Endothelial cell of umbilical vein (primary cell): ENCODE measurements at places on chromosomes 6 and 20. TPM values are rescaled to one million over a fixed set of nuclear protein-coding genes. Genes with fewer than 3 reads are reported as not detected.

- DNase-seq, result no peak
These were observed 41.8 kb downstream of the C6orf58 start for GRCh38 chr6:127618729-127619128.

Gene MCM3
- total RNA-seq, result 80.6 and 81.6 TPM in 2 replicates

- DNase-seq, result no peak
These were observed 14.2 kb downstream of the SMPDL3A start for GRCh38 chr6:122803171-122803661.

GRCh38 chr6:21780679-21781078, 187.1 kb downstream of the SOX4 start:
- DNase-seq, result no peak

- DNase-seq, result no peak
These were observed 300.1 kb downstream of the HACE1 start for GRCh38 chr6:104559435-104560202.

Gene DUSP22
- total RNA-seq, result 32.6 and 33.9 TPM in 2 replicates

DNA sequence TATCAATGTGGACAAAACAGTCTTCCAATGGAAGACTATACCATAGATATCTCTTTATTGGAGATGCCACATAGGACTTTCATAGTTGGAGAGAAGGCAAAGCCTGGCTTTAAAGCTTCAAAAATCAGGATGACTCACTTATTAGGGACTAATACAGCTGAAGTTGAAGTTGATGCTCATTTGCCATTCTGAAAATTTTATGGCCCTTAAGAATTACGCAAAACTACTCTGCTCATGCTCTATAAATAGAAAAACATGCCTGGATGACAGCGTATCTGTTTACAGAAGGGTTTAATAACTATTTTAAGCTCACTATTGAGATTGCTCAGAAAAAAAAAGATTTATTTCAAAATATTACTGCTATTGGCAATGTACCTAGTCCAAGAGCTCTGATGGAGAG, 155.5 kb upstream of the DST start:
- DNase-seq, result no peak

Gene XKR7
- total RNA-seq, result 0.04 TPM in 1 of 2 replicates, not detected in the other

Gene MAP3K5
- total RNA-seq, result 5.0 and 7.0 TPM in 2 replicates

- no peak for DNase-seq
These were observed 20.7 kb upstream of the TLDC2 start for GRCh38 chr20:36855241-36855657.

DNA sequence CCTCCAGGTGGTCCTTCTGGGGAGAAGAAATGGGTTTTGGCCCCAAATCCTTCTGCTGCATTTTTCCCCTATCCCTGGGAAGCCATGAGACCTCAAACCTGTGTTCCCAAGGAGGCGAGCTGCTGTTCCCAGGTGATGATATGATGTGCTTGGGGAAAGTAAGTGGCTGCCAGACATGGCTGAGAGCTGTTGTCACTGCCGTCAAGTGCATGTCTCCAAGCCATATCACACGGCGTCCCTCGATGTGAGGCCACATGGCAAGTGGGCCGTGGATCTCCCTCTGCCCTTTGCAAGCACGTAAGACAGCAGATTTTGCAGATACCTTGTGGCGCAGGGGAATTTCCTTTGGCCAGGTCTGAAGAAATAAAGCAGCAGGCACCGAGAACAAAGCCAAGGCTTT, 103.7 kb upstream of the CD93 start:
- no peak for DNase-seq

DNA sequence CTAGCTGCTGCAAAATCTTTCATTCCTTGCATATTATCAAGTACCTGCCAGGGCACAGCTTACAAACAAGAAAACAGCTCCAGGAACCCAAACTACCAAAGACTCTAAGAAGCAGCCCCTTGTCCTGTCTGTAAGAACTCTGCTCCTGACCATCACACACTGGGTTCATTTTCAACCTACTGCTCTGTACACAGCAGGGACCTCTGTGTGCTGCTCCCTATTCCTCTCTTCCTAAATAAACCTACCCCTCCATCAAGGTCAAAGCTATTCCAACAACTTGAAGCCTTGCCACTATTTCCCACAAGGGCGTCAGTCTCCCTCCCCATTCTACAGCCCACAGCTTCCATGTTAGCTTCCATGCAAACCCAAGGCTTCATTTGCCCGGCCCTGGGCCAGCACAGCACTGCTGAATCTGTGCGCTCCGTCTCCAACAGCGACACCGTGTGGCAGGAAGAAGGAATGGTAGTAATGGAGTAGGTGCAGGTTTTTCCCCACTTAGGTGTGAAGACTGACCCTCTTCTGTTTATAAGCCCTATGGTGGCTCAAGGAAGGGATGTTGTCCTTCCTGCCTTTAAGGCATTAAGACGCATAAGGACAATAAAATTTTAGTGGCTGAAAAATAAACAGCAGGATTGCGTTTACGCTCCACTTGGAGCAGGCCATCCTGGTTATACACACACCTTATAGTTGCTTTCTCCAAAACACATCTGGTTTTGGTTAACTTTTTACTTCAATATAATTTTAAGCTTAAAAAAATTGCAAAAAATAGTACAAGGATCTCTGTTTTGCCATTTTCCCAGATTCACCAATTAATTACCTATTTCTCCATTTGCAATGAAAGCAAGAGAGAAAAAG, 115.2 kb upstream of the NXT1 start:
- DNase-seq, result peak; percentile 72

Gene SLPI
- total RNA-seq, result not detected in 2 replicates

GRCh38 chr6:41502917-41503671, 43.1 kb upstream of the FOXP4 start:
- DNase-seq, result peak; percentile 17

Gene HLA-DQA2
- total RNA-seq, result not detected in 2 replicates
